ENCODE measurements at places on chromosomes 3 and 15. TPM values are rescaled to one million over a fixed set of nuclear protein-coding genes. Genes with fewer than 3 reads are reported as not detected.

The GRIP2 gene
- not detected for total RNA-seq

The ST6GAL1 gene
- 14.6 TPM for total RNA-seq

The IL17RC gene
- total RNA-seq, result 18.9 TPM

- DNase-seq, result no peak
Measured at GRCh38 chr3:196079682-196080081, 2.2 kb downstream of the TFRC start.

DNA sequence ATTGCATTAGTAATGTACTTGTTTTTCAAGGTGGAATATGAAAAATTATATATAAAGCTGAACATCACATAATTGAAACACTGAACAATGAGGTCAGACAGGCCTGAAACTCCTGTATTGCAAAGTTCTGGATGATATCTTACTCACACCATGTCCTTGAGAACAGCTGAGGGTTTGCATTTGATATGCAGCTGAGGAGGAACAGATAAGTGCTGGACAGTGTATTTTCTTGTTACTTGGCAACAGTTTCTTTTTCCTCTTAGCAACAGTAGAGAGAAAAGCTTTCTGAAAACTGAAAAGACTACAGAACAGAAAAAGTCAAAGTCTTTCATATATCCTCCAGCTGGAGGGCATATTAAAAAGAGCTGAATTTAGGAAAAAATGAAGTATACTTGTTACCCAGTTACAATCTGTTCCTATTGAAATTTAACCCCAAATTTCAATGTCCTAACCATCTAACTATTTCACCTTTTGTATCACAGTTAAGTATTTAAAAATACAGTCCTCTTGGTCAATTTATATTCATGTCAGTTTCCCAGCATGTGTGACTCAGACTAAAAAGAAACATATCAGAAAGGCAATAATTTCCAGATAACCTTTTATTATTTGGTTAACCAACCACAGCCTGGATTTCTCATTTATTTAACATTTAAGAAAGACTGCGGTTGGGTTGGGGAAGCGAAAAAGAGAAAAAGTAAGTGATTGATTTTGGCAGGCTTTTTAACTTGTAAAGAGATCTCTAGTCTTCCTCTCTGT lies 733.0 kb upstream of the DPPA4 start:
- DNase-seq, result peak; percentile 59

The OR5K4 gene
- total RNA-seq, result not detected

The KBTBD13 gene
- total RNA-seq, result not detected

- no peak for DNase-seq
Measured at GRCh38 chr15:45201557-45201859, 13.7 kb upstream of the SHF start.

The GATM gene
- 1.3 TPM for total RNA-seq

DNA sequence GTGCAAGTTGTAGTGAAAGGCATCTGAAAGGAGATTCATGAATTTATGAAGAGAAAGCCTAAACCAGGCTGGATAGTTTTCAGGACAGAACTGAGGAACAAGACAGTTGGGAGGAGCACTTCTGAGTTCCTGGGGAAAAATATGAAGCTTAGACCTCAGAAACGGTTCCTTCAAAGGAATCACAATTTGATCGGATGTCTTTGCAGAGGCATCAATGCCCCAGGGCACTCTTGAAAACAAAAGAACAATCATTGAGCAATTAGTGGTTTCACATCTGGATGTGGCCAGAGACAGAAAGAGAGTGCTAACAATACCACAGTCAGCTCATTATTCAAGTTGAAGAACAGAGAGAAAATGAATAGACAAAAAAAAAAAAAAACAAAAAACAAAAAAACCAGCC lies 86.2 kb downstream of the KLF13 start:
- no peak for DNase-seq

GRCh38 chr15:48177766-48178647 lies at the start of gene MYEF2:
MYEF2 (minus strand) TSS chr15:48178295; CDS start chr15:48178237, 58 bp downstream.
- DNase-seq, result peak; percentile 58

GRCh38 chr3:88267-88666 lies 108.3 kb upstream of the CHL1 start:
- no peak for DNase-seq

The CILP gene
- 0.40 TPM for total RNA-seq

GRCh38 chr3:162302983-162303624 lies 806.5 kb downstream of the OTOL1 start:
- DNase-seq, result no peak

The IMPG2 gene
- 0.35 TPM for total RNA-seq

- DNase-seq, result no peak
Measured at GRCh38 chr15:83927704-83928391, 273.9 kb downstream of the ADAMTSL3 start.

The AGBL1 gene
- not detected for total RNA-seq

Data from renal cortical epithelial cell (primary cell).